Calu3 (cell line): ENCODE measurements at places on chromosomes 3 and 15. TPM values are rescaled to one million over a fixed set of nuclear protein-coding genes. Genes with fewer than 3 reads are reported as not detected.

GRCh38 chr3:27127879-27128278 lies 241.3 kb downstream of the NEK10 start:
- DNase-seq, result no peak

DNA sequence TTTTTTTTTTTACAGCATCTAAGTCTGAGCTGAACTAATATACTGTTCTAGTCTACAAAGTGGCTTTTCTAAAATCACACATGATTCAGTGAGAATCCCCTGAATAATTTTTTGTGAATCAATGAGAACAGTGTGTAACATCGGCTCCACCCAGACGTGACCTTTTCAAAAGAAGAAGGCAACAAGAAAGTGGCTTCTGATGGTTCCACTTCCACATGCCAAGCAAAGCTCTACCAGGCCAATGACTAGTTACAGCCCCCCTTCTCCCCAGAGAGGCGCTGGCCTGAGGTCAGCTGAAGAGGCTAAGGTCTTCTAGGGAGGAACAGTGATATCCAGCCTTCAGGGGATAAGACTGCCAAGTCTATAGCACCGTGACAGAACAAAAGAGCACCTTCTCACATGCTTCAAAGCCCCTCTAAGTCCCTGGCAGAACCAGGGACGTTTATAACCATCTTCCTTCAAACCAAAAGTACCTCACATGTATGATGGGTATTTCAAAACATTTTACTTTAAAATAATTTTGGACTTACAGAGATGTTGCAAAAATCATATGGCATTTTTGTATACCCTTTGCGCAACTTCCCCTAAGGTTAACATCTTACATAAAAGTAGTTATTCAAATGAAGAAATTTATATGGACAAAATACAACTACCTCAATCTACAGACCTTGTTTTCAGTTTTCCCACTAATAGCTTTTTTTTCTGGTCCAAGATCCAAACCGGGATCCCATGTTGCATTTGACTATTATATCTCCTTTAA lies 177.9 kb downstream of the OSBPL10 start:
- no peak for DNase-seq

Gene SCAANT1
- not detected in 2 replicates for total RNA-seq

- no peak for DNase-seq
These were observed 53.7 kb downstream of the PDIA5 start for GRCh38 chr3:123120573-123120972.

DNA sequence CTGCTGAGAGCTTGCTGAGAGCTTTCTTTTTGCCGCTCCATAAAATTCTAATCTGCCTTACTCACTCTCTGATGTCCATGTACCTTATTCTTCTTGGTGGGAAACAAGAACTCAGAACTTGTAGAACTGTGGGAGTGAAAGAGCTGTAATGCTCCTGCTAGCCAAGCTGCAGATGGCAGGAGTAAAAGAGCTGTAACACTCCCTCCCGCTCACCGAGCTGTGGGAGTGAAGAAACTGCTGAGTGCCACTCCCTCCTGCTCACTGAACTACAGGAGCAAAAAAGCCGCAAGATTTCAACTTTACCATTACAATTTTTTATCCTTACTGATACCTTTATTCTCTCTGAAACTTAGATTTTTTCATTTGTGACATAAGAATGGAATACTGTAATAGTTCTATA lies 199.1 kb downstream of the SI start:
- DNase-seq, result no peak

Gene FBXL2
- total RNA-seq, result 11.5 and 12.6 TPM in 2 replicates

- DNase-seq, result no peak
These were observed 57.0 kb downstream of the FRMD4B start for GRCh38 chr3:69328963-69329302.

GRCh38 chr3:196344663-196345062 lies 6.5 kb upstream of the TM4SF19 start:
- no peak for DNase-seq

Gene TRANK1
- 10.3 and 21.5 TPM in 2 replicates for total RNA-seq
